Common myeloid progenitor, CD34-positive (primary cell): ENCODE measurements at places on chromosomes 7 and 10.

GRCh38 chr7:78688376-78688775, 765.1 kb downstream of the MAGI2 start:
- DNase-seq, result no peak

DNA sequence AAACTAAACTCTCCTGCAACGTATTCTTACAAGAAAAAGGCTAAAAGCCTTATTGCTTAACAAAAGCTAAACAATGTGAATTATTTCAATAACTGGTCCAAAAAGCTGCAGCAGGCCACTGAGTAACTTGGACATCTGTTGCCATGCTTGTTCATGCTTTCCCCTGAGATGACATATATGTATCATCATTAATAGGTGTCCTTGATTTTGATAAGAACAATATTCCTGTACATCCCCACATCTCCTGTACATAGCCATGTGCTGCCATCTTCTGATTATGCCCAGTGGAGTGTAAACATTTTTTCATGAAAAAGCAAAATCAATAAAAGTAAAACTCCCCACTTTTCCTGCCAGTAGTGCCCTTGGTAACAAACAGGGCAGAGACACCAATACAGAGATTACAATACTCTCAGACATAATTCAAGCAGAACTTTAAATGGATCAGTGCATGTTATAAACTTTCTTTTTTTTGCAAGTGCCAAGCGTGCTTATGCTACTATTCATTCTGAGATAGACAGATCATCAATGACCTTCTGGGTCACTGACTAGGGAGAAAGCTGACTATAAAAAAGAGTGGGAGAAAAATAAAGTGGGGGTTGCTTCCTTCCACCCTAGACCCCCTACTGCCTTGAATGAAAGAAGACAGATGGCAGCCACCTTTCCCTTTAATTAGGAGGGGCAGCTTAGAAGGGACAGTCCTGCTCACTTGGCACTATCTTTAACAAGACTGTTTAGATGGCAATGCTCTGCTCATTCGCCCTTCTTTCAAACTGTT, 205.5 kb upstream of the KLF14 start:
- DNase-seq, result no peak

- no peak for DNase-seq
These were observed 91.0 kb upstream of the COL1A2 start for GRCh38 chr7:94303695-94304094.

- DNase-seq, result no peak
These were observed 43.2 kb upstream of the CPXM2 start for GRCh38 chr10:123934846-123935245.

- no peak for DNase-seq
These were observed 398.8 kb upstream of the IGFBP3 start for GRCh38 chr7:46319841-46320240.

DNA sequence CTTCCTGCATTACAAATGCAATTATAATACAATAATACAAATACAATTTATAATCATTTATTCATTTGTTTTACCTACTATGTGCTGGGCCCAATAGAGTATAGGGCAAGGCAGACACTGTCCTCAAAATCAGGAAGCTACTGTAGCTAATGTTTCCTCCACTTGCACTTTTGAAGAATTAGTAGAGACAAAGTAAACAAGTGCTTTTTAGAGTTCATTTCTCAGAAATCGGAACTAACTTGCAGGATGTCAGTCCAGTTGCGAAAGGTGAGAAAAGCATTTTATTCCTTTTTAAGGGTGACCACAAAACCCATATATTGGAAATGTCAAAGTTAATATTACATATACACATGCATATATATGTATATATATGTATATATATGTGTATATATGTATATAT, 14.2 kb downstream of the ADRB1 start:
- peak; percentile 55 for DNase-seq

- DNase-seq, result no peak
These were observed 204.1 kb upstream of the POM121L12 start for GRCh38 chr7:52831321-52831720.

DNA sequence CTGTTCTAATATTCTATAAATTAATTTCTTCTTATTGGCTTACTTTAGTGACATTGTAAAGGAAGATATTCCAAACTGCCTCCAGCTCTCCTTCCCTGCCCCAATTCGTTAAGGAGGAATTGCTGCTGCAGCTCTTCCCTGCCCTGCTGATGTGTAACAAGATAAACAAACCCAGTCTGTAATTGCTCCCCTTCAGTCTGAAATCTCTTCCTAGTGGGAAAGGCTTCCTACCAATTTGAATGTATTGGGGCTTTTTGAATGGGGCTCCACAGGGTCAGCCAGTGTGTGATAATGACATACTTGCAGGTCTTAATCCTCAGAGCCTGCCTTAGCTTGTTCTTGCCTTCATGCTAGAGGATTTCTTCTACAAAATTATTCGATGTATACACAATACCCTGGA, 849.9 kb upstream of the GHITM start:
- DNase-seq, result no peak

DNA sequence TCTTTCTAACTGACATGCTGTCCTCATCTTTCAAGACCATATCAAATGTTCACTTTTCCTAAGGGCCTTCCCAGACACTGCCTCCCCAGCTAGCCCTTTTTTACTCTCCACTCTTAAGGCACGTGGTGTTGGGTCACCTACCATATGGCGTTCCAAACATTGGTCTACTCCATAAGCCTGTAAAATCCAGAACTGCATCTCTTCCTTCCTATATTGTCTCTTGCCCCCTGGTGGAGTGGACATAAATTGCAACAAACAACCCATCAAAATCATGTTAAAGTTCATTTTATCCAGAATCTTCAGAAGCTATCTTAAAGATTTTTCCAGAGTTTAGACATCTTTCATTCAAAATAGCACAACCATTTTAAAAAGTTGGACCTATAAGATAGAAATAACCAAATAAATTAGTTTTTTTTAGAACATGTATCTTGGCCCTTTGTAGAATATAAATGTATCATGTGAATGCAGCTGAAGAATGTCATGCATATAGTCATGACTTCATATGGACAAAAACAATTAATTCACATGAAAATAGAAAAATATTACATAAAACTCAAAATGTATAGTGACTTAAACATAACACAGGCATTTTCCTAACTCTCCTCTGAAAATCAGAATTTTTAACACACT, 180.6 kb upstream of the CHRM2 start:
- peak; percentile 36 for DNase-seq

GRCh38 chr10:93718937-93719725, 16.7 kb upstream of the FRA10AC1 start:
- DNase-seq, result peak; percentile 63

DNA sequence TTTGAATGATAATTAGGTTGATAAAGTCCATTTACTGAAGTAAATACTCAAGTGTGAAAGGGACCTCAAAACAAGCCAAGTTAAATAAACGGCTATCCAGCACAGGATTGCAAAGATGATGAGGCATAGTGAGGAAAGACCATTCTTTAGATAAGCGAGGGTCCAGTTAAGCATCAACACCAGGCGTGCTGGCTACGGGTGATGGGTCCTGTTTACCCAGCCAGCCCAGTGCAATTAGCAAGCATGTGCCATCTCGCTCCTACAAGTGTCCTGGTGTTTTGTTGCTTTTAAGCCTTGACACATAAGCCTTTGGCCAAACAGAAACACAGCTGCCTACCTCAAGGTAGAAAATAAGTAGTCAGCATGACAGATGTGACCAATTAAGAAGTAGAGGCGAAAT, 7.1 kb downstream of the NEBL start:
- no peak for DNase-seq

DNA sequence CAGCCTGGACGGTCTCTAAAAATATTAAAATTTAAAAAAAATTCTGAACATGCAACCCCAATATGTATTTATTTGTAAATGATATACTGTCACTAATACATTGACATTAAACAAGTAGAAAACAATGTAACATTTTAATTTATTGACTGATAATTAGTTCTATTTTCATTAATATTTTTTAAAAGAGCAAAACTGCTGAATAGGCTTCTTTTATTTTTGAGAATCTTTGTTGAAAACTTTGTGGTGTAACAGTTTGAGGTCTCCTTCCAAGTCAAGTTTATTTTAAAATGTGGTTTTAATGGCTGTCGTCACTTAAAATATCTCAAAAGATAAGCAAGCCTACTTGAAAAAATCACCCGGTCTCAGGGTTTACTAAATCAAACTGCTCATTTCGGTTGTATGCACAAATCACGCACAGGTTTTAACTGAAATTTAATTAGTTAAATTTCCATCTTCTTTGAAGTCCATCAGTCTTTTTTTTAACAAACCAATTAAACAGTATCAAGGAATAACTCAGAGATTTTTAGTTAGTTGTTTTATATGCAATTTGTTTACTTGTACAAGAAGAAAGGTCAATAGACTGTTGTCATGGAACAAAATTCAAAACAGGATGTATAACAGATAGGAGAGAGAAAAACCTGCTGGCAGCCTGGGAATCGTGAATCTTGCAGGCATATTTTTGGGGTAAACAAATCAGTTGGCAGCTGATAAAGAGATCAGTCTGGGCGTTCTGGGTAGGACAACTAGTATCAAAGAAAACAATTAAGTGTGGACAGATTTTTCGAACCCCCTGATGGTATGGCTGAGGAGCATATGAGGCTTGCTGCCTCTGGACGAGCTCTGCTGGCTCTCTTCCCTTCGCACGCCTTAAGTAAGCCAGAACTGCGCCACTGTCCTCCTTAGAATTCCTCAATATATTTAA, 9.7 kb upstream of the EDRF1 start:
- DNase-seq, result peak; percentile 57

DNA sequence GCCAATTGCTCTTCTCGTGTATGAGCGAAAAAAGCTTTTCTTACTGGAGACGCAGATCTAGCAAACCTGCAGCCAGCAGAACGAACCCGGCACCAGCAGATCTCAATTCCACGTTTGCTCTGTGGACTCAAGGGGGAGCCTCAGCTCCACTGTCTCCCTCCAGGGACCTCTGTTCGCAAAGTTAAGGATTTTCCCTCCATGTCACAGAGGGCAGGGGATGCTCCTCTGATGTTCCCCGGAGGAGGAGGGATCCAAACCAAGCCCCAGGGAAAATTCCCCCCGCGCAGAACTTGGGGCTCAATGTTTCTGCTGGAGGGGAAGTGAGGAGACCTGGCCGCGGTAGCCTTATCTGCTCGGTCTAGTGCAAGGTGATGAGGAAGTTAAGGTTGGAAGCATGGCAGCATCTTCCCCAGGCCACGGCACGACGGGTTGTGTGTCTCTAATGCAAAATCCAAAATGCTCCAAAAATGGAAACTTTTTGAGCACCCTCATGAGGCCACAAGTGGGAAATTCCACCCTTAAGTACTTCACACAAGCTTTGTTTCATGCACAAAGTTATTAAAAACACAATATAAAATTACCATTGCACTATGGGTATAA, 9.0 kb downstream of the IQCE start:
- DNase-seq, result peak; percentile 52

- no peak for DNase-seq
These were observed 22.6 kb upstream of the SIRT1 start for GRCh38 chr10:67861750-67862432.

DNA sequence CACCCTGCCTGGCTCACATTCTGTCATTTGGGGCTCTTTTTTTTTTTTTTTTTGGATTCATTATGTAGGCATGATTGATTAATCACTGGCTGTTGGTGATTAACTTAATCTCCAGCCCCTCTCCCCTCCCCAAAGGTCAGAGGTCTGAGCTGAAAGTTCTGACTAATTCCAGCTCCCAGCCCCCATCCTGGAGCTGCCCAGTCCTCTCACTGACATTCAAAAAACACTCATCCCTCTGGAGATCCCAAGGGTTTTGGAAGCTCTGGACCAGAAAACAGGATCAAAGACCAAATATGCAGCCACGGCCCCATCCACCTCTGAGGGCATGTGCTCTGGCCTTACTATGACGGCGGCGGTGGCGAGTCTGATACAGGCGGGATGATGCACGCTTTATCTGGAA, 53.8 kb downstream of the RBM17 start:
- no peak for DNase-seq

GRCh38 chr7:44595934-44596635, 10.3 kb upstream of the OGDH start:
- DNase-seq, result no peak

DNA sequence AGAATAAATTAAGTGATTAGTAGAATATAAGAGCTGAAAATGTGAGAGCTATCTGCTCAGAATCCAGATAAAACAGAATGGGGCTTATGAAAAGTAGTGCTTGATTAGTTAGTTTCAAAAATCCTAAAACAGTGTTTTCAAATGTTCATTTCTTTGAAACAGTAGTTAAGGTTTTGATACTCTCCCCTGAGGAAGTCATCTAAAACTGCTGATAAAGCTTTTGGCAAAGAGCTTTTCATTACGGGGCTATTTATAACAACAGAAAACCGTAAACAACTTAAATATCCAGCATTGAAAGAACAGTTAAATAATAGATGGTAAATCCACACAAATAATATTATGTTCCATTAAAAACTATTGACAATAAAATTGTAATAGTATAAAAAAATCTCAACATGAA, 77.5 kb downstream of the NPSR1 start:
- no peak for DNase-seq

DNA sequence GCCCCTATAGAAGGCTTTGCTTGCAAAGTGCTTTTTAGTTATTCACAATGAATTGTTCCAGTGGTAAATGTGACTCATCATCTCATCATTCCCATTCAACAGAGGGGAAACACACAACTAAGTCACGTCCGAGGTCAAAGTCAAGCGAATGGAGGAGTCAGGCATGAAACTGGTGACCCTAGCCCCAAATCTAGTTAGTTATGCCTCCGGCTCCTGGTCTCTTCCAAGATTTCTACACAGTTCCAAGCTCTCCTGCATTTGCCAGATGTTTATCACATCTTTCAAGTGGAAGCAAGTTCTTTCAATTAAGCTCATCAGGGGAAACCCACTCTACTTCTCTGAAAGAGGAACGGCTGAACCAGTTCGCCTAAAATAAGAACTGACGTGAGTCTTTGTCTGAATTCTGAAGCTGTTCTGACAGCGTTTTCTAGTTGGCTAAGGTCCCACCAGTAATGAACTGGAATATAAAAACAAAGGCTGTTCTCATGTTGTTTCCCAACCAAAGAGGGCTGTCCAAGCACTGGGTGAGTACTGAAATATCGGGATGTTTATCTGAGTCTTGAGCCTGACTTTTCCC, 140.9 kb upstream of the NRBF2 start:
- no peak for DNase-seq

DNA sequence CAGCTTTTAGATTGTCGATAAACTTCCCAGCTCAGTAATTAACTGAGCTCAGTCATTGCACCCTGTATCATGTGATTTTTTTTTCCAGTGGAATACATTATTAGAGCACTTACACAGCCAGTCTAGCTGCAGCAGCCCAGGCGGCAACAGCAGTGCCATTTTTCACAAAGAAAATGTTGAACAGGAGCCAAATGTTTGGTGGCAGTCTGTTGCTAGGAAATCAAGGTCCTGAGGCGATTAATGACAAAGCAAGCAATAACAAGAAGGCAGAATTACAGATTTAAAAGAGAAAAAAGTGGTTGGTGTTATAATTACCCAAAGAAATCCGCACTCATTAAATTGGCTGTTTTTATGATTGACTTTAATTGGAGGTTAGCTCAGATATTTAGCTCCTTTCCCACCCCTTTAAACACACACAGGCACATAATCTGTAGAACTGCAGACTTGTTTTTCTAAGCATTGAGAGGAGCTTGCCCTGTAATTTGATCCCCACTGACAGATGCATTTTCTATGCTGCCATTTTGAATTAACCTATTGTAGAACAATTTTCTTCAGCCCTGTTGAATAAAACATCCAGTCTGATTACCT, 267.4 kb downstream of the ADK start:
- peak; percentile 15 for DNase-seq
